ENCODE measurements at places on chromosomes 7 and 10.

- no peak for DNase-seq
These were observed 507 bp downstream of the STN1 start for GRCh38 chr10:103917302-103918052.

DNA sequence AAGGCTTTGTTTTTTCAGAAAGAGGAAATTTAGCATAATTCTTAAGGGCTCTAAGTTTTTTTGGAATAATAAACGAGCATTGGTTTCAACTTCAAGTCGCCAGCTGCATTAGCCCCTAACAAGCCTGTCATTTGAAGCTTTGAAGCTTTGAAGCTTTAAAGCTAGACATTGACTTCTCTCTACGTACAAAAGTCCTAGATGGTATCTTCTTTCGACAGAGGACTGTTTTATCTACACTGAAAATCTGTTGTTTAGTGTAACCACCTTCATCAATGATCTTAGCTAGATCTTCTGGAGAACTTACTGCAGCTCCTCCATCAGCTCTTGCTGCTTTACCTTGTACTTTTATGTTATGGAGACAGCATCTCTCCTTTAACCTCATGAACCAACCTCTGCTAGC, 79.6 kb upstream of the TMEM72 start:
- no peak for DNase-seq

DNA sequence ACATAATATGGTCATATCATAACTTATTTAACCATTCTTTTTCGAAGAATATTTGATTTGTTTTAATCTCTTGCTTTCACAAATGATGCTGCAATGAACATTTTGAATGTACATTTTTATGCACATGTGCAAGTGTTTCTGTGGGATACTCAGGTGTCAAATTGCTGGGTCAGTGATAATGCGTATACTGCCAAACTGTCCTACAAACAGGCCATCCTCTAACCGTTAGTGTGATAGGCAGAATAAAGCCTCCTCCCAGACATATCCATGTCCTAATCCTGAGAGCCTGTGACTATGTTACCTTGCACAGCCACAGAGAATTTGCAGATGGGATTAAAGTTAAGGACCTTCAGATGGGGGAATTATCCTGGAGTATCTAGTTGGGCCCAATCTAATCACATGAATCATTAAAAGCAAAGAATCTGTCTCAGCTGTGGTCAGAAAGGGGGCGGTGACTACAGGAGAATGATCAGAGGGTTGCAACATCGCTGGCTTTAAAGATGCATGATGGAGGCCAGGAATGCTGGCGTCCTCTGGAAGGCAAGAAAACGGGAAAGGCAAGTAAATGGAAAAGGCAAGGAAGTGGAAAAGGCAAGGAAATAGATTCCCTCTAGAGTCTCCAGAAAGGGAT, 46.7 kb downstream of the FZD1 start:
- peak; percentile 18 for DNase-seq

- peak; percentile 48 for DNase-seq
These were observed 5.0 kb downstream of the AVPI1 start for GRCh38 chr10:97682042-97682441.

- no peak for DNase-seq
These were observed 173.3 kb downstream of the PDE1C start for GRCh38 chr7:31896925-31897324.

DNA sequence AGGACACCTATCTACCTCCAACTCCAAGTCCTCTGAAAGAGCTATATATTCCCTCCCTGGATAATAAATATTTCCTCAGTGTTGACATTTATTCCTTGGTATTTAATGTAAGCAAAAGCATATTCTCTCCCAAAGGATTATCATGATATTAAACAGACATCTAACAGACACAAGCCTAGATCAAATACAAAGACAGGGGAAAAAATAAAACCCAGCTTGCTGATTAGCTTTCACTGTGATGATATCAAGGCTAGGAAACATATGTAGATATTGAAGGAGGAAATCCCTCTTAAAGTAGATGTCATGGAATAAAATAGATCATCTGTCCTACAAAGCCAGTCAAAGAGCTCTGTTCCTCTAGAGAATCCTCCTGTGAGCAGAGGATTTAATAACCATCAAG, 95.2 kb downstream of the CRPPA start:
- DNase-seq, result no peak

DNA sequence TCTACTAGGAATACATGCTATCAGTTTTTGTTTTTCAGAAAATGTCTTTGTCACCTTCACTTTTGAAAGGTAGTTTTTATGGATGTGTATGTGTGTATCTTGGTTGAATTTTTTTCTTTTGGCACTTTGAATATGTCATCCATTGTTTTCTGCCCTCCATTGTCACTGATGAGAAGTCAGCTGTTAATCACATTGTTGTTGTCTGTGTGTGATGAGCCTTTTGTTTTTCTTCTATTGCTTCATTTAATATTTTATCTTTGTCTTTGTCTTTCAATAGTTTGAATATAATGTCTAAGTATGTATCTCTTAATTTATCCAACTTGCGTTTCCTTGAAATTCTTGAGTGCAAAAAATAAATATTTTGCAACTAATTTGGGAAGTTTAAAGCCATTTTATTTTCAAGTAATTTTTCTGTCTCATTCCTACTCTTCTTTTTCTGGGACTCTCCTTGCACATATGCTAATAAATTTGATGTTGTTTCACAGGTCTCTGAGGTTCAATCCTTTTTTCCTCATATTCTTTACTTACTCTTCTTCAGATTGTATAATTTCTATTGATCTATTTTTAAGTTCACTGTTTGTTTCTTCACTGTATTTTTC, 546.9 kb upstream of the GHITM start:
- no peak for DNase-seq

DNA sequence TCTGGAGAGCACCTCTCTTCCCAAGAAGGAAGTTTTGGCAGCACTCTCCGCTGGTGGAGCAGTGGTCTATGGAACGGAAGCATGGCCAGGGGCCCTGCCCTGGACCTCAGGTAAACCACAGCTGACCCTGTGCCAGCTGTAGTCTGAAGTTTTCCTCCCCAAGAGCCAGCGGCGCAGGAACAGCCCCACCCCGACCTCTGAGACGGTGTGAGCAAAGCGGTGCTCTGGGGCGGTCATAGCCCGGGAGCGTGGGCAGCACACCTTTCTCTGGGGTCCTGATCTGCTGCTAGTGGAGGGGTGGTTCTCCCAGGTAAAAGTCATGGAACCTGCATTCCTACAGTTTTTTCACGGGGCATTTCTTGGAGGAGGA, 52.6 kb downstream of the TSPAN15 start:
- no peak for DNase-seq

DNA sequence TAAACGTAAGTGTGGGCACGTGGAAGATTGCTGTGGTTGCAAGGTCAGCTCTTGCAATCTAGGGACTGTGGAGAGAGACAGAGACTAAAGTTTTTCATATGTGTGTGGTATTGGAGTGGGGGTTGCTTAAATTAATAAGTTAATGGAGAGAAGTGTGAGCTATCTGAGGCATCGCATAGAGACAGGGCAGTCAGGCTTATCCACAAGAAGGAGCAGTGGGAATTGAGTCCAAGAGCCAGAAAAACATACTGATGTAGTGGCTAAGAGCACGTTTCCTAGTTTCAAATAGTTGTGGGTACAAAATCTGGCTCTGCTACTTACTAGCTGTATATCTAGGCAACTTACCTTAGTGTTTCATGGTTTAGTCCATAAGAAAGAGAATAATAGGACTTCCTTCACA, 65.8 kb downstream of the SORCS3 start:
- DNase-seq, result no peak

GRCh38 chr7:92823042-92823441, 13.3 kb downstream of the CDK6 start:
- no peak for DNase-seq

- no peak for DNase-seq
These were observed 527.4 kb upstream of the IGFBP3 start for GRCh38 chr7:46448478-46448877.

- peak; percentile 77 for DNase-seq
These were observed 50.6 kb downstream of the PWWP2B start for GRCh38 chr10:132447446-132448247.

DNA sequence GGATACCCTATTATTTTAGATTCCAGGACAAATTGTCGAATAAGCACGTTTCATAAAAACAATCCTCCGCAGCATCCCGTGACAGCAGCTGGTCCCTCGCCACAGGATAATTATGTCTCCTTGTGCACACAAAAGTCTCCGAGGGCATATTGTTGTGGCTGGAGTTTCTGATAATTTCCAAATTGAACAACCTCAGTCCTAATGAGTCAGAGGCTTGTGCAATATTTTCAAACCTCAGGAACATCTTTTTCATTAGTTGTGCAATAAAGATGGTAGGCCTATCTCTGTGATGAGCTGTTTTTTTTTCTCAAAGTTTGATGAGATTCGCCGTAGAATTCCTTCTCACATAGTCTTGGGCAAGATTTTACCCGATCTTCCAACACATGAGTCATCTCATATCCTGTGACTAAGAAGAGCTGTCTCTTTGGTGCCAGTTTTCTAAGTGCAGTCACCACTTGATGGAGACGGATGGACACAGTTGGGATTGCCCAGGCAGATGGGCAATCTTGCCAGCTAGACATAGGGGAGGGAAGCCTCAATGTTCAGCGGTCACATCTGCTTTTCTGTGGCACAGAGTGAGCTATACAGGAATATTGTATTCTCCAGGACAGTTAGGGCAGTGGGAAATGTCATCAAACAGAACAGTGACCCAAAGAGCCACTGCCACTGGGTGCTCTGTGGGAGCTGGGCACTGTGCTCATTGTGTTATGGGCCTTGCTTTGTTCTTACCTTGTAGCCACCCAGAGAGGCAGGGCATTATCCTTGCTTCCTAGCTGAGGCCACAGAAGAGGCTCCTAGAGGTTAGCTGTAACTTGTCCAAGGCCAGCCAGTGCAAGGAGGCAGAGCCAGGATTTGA, 7.8 kb downstream of the HTRA1 start:
- DNase-seq, result peak; percentile 97

DNA sequence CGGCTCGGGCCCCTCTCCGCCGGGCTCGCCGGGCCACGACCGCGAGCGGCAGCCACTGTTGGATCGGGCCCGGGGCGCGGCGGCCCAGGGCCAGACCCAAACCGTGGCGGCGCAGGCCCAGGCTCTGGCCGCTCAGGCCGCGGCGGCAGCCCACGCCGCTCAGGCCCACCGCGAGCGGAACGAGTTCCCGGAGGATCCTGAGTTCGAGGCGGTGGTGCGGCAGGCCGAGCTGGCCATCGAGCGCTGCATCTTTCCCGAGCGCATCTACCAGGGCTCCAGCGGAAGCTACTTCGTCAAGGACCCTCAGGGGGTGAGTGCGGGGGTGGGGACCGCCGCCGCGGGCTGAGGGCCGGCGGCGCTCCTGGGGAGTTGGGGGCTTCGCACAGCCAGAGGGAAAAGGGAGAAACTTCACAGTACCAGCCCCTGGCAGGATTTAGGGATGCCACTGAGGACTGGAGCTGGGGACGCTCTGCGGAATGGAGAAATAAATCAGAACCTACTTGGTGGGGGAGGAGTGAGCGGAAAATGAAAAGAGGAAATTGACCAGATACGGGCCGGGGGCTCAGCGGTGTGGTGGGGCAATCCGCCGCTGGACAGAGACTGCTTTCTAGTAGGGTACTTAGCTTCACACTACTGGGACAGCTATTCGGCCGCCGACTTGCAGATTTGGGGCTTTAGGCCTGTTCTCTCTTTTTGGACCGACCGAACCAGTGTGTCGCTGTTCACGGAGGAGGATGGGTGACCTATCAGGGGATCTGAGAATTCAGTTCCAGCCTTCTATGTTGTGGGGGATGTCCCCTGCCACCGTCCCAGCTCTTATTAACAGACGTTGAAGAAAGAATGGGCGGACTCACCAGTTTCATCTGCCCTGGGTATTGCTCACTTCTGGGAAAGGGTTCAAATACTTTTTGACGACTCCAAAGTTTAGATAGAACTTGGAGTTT, 669 bp downstream of the PI4K2A start:
- peak; percentile 28 for DNase-seq
